Mononuclear cell (primary cell): ENCODE measurements at places on chromosomes 4 and X. TPM values are rescaled to one million over a fixed set of nuclear protein-coding genes. Genes with fewer than 3 reads are reported as not detected.

The NSDHL gene
- total RNA-seq: 2.7 TPM

The RIPPLY1 gene
- total RNA-seq: not detected

The SLC49A3 gene
- 2.9 TPM for total RNA-seq

The UGT2B15 gene
- total RNA-seq: not detected

The GABRQ gene
- total RNA-seq: under 0.01 TPM

The SCML2 gene
- 0.63 TPM for total RNA-seq

The CLDN2 gene
- total RNA-seq: not detected

The EVC2 gene
- 0.73 TPM for total RNA-seq

The ZNF711 gene
- 3.7 TPM for total RNA-seq

The TRIML2 gene
- not detected for total RNA-seq

The ATP2B3 gene
- total RNA-seq: not detected

The F8A2 gene
- not detected for total RNA-seq

The NAA10 gene
- total RNA-seq: 22.0 TPM

The STOX2 gene
- under 0.01 TPM for total RNA-seq

The SPATA4 gene
- total RNA-seq: not detected

The F8 gene
- total RNA-seq: 3.6 TPM

The JCHAIN gene
- 45.8 TPM for total RNA-seq

The NHS gene
- 0.31 TPM for total RNA-seq

The ADH1B gene
- not detected for total RNA-seq

The PDZD4 gene
- 15.6 TPM for total RNA-seq

The GRIA2 gene
- total RNA-seq: not detected

The ARR3 gene
- not detected for total RNA-seq

The P2RY8 gene
- 75.1 TPM for total RNA-seq

The PLS3 gene
- 0.10 TPM for total RNA-seq

The TMEM255A gene
- 0.21 TPM for total RNA-seq

The FOXR2 gene
- total RNA-seq: not detected

The GPRASP2 gene
- 1.8 TPM for total RNA-seq

The LANCL3 gene
- total RNA-seq: 1.2 TPM
